ENCODE measurements at places on chromosomes 5 and 9.

GRCh38 chr9:97357056-97357455 is 49.6 kb downstream of the CCDC180 start:
- no peak for DNase-seq

DNA sequence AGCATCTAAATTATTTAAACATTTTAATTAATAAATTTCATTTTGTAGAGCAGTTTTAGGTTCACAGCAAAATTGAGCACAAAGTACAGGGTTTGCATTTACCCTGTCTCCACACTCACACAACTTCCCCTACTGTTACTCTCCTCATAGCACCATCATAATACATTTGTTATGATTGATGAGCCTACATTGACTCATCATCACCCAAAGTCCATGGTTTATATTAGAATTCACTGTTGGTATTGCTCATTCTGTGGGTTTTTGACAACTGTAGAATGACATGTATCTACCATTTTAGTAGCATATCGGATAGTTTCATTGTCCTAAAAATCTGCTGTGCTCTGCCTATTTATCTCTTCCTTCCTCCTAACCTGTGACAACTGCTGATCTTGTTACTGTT is 411.1 kb upstream of the MPDZ start:
- DNase-seq, result no peak

- no peak for DNase-seq
Measured at GRCh38 chr9:14389146-14389545, 75.2 kb upstream of the NFIB start.

GRCh38 chr5:112203229-112203628 is 215.8 kb downstream of the EPB41L4A start:
- DNase-seq, result no peak

GRCh38 chr5:91252916-91253315 is 130.2 kb downstream of the ARRDC3 start:
- no peak for DNase-seq

DNA sequence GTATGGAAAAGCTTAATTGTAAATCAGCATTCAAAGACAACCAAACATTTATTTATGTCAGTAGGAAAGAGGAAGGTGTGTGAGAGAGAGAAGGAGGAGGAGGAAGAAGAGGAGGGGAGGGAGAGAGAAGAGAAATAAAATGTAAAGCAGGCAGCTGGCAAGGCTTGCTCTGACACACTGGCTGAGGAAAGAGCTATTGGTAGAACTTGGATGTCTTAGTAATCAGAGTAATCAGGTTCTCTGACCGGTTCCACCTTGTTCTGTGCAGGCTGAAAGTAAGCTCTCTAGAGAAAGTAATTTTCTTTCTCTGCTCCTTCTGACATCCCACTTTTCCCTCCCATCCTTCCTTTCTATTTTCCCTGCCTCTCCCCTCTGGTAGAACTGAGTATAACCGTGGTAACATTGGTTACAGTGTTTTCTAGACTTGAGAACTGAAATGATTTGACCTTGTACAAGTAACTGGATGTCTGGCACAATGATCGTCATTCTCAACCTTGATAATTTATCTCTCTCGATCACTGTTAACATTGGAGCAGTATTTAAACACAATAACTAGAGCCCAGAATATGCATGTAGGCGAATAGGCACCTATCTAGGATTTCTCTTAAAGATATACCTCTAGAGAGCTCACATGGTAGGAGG is 33.3 kb downstream of the TLE4 start:
- no peak for DNase-seq

GRCh38 chr5:123007182-123007581 is 29.3 kb downstream of the PPIC start:
- DNase-seq, result no peak

GRCh38 chr5:78701795-78702410 is 53.3 kb upstream of the LHFPL2 start:
- DNase-seq, result no peak

GRCh38 chr5:69329905-69330489 is 2.6 kb downstream of the CCDC125 start:
- DNase-seq, result no peak

GRCh38 chr5:109701252-109701651 is 11.5 kb downstream of the MAN2A1 start:
- DNase-seq, result no peak

DNA sequence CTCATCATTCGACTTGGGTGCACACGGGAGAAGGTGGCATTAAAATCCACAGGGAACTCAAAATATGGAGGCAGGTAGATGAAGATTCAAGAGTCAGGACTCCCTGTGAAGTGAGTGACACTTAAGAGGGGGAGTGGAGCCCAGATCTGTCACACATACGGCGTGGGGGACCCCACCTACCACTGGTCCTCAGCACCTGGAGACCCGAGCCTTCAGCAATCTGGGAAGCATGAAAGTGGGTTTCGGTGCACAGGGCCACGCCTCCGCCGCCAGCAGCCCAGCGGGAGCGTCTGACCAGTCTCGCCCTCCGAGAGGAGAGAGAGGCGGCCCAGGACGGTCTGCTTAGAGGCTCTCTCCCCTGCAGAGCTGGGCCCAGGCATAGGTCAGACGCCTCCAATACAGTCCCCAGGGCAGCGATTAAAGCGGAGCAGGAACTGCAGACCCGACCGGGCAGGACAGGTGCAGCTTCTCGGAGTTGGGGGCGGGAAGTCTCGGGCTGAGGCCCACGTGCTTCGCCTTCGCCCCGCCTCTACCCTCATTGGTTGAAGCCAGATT is 639 bp upstream of the SLC2A8 start:
- no peak for DNase-seq

- no peak for DNase-seq
Measured at GRCh38 chr5:136466041-136466415, 100.7 kb upstream of the TRPC7 start.

GRCh38 chr9:127192744-127193143 is 70.3 kb upstream of the ANGPTL2 start:
- no peak for DNase-seq

DNA sequence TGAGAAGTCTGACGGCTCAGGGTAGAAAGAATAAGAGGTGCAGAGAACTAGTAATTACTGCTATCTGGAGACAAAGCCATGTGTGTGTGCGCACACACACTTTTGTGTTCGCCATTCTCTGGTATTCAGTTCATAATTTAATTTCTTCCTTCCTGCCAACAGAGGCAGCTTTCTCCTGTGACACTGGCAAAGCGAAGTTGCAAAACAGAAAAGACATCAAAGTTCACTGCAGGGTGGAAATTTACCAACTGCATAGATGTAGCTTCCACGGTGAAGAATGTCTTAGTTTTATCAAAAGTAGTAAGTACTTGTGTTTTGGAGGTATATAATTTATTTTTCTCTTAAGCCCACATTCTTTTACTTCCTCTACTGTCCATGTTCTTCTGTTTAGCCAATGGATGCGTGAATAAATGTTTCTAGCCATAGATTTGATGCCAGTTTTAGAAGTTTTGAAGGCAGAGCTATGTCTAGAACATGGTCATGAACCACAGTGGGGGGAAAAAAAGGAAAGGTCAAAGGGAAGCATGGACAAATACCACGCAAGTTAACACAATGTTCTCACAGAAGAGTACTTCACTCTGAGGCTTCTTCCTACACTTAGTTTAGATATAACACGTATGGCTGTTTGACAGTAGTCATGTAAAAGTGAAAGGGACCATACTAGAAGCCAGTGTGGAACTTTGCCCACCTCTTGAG is 536.5 kb upstream of the GRIA1 start:
- DNase-seq, result no peak

GRCh38 chr5:8953016-8953415 is 592.9 kb downstream of the SEMA5A start:
- DNase-seq, result no peak

DNA sequence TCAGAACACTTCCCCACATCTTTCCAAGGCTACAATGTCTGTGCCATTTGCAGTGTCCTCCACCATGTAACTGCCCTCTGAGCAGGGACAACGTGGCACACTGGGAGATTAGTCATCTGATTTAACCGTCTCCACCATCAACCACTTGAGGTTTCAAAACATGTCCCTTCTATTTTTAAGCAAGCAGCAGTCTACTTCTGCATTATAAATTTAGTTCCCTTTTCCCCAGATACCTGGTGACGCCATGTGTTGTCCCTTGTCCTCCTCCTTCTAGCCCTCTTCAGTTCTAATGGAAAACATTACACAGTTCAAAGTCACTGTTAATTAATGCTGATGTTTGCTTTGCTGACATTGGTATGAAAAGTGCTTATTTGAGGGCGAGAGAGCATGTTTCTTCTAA is 52.8 kb downstream of the ATP10B start:
- DNase-seq, result no peak

- DNase-seq, result no peak
Measured at GRCh38 chr5:169655353-169655752, 18.3 kb downstream of the DOCK2 start.

DNA sequence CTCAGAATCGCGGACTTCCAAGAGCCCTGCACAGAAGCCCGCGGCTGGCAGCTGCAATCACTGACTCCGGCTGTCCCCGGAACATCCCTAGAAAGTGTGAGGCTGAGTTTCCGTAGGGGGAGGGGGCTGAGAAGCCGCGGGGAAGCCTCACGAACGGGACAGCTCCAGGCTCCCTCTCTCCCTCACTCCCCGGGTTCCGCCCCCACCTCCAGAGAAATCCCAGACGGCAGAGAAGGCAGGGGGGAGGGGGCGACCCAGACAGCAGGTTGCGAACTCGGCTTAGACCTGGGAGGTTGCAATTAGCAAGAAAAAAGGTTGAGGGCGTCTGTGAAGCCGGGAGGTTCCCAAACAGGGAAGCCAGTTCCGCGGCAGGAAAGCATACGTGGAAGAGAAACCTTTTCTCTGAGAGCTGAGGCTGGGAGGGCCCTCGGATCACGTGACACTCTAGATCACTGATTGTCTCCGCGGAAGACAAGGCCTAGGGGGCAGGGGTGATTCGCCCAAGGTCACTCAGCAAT is 73.8 kb upstream of the CPLX2 start:
- DNase-seq, result no peak

DNA sequence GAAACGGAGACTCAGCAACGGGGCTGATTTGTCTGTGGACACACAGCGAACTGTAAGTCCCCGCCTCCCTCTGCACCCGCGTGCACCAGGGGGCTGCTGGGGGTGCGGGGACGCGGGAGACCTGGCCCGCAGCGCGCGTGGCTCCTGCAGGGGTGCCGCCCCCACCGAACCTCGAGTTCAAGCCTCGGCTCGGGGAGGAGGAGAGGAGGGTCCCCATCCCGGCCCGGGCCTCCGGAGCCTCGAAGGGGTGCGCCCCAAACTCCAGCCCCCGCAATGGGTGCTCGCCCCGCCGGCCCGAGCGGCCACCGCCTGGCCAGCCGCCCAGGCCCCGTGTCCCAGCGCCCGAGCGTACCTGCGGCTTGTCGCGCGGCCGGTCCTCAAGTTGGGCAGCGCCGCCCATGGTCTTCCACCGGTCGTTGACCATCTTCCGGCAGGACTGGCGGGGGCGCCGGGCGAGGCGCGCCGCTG is 829 bp downstream of the FIBCD1 start:
- DNase-seq, result no peak

- DNase-seq, result no peak
Measured at GRCh38 chr9:38414040-38414723, 10.1 kb downstream of the IGFBPL1 start.

DNA sequence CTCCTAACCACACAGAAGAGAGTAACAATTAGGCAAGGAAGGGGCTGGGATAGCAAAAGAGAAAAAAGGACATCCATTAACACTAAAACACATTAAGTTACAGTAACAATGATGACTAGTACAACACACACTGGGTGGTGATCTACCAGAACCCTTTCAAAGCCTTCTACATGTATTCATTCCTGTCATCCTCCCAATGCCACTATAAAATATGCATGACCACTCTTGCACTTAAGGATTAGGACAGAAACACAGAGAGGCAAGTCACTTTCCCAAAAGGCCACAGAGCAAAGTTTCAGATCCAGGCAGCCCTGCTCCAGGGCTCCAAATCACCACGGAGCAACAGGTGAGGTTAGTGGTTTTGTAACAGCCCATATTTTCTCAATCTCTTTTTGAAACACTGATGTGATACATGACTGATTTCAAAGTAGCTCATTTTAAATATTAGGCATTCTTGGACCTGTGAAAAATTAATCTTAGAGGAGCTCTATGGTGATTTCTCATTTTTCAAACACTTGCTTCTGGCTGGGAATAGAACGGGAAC is 86.7 kb downstream of the AUH start:
- no peak for DNase-seq

All from heart left ventricle (tissue), 16 donors.